Chondrocyte (in vitro differentiated cells): ENCODE measurements at places on chromosomes 2 and 18. TPM values are rescaled to one million over a fixed set of nuclear protein-coding genes. Genes with fewer than 3 reads are reported as not detected.

OTOS gene
- not detected in 3 replicates for total RNA-seq

- DNase-seq, result no peak
These were observed 86.1 kb downstream of the TNS1 start for GRCh38 chr2:217916504-217917254.

GRCh38 chr2:120177973-120178372 lies 45.2 kb downstream of the TMEM185B start:
- DNase-seq, result no peak

DNA sequence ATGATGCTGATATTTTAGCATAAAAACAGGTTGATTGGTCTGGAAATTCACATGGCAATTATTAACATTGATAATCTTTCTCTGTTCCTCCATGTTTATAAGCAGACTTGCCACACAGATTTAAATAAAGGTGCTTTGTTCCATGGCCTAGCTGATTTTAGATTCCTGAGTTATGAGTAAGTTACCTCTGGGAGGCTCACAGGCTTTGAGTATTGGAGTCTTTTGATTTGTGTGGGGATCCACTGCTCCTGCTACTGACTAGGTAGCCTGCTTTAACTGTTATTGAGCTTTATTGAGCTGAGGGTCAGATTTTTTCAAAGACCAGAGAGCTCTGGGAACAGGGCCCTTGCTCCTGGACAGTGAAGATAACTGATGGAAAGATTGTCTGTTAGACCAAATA lies 166.1 kb downstream of the ANKRD30B start:
- no peak for DNase-seq

DNA sequence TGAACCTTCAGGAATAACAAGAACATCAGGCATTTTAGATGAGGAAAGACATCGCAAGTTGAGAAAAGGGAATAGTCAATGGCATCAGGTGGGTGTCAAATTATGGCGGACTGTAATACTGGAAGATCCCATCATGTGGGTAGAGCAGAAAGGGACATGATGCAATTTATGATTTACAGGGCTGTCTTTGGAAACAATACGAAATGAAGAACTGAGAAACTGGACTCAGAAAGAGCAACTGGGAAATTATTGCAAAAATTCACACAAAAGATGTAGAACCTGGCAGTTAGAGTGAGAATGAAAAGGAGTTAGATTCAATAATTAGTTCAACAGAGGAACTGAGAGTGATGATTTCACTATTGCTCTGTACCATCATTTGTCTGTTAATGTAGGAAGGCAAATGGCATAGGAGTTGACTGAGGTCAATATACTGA lies 1635.0 kb upstream of the ACVR2A start:
- no peak for DNase-seq

- DNase-seq, result no peak
These were observed 298.2 kb downstream of the CNTNAP5 start for GRCh38 chr2:124323321-124323720.
